ENCODE measurements at places on chromosomes 2 and 18.

- DNase-seq, result no peak
Observed at GRCh38 chr18:76445741-76446232, 49.3 kb downstream of the ZNF516 start.

- no peak for DNase-seq
Observed at GRCh38 chr2:8491296-8492027, 190.4 kb upstream of the ID2 start.

DNA sequence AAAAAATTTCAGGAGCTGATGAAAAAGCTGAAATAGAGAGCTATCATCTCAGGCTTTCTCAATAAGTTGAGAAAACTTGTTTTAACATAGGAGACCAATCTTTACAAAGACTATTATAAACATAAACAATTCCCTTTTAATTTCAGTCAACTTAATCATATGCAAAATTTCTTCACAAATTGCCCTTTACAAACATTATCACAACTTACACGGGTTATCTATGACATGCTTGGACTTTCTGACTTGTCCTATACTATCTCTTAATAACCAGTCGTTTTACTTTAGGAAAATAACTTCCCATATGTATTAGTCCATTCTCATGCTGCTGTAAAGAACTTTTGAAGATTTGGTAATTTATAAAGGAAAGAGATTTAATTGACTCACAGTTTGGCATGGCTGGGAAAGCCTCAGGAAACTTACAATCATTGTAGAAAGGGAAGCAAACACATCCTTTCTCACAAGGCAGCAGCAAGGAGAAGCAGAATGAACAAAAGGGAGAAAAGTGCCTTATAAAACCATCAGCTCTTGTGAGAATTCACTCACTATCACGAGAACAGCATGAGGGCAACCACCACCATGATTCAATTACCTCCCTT, 1583.7 kb upstream of the CELF4 start:
- DNase-seq, result no peak

DNA sequence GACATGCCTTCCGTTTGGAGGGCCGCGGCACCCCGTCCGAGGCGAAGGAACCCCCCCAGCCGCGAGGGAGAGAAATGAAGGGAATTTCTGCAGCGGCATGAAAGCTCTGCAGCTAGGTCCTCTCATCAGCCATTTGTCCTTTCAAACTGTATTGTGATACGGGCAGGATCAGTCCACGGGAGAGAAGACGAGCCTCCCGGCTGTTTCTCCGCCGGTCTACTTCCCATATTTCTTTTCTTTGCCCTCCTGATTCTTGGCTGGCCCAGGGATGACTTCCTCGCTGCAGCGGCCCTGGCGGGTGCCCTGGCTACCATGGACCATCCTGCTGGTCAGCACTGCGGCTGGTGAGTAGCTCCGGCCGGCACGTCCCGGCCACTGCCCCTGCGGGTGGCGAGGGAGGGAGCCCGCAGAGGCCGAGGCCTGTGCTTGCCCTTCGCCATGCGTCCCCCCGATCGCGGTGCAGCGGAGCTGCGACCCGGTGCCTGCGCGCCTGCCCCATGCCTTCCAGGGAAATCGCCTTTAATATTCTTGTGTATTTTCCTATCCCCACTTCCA, 1.2 kb downstream of the BMPR2 start:
- no peak for DNase-seq

DNA sequence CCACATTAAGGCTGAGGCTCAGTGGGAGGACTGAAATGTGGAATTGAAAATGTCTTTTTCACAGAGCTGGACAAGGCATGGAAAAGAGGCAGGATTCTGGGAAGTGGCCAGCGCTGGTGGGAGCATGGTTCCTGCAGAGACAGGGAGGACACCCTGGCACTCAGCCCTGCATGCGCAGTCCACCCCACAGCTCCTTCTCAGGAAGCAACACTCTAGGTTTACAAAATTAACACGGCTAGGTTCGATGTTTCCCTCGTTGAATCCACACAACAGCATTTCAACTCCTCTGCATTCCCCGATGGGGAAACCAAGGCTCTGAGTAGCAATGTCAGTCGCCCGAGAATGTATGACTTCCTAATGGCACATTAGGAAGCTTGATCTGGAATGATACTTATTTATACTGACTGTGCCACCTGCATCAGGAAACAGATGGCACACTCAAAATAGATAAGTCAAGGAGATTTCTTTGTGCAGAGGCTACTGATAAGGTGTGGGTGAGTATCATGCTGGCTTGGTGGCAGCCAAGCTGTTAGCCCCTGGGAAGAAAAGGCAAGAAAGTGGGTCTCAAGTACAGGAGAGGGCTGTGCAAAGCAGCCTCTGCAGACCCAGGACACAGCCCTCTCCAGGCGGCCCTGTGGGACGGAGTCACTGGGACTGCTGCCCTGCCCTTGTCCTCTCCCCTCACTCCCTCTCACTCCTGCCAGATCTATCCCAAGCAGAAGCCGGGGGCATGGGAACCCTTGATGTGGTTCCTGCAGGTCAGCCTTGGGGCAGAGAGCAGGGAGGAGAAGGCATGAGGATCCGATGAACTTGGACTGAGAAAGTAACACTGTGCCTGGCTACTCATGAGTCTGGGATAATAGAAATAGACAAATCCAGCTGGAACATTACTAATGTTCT, 158.4 kb upstream of the FHL2 start:
- no peak for DNase-seq

- no peak for DNase-seq
Observed at GRCh38 chr2:172415157-172415864, 12.1 kb upstream of the ITGA6 start.

GRCh38 chr18:24443870-24444269, 16.6 kb upstream of the HRH4 start:
- no peak for DNase-seq

DNA sequence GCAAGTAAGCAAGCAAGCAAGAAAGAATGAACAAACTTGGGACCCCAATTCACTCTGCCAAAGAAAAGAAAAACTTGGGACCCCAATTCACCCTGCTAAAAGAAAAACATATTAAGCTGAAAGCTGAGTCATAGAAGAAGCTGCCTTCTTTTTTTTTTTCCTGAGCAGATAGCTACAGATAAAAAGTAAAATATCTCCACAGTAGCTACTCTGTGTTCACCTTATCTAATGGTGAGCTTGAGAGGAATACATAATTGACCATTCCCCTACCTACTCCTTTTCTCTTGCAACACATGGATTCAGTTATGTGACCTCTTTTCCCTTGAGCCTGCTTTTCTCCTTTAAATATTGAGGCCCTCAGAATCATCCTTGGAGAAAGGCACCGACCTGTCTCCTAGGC, 63.0 kb downstream of the MCFD2 start:
- no peak for DNase-seq

DNA sequence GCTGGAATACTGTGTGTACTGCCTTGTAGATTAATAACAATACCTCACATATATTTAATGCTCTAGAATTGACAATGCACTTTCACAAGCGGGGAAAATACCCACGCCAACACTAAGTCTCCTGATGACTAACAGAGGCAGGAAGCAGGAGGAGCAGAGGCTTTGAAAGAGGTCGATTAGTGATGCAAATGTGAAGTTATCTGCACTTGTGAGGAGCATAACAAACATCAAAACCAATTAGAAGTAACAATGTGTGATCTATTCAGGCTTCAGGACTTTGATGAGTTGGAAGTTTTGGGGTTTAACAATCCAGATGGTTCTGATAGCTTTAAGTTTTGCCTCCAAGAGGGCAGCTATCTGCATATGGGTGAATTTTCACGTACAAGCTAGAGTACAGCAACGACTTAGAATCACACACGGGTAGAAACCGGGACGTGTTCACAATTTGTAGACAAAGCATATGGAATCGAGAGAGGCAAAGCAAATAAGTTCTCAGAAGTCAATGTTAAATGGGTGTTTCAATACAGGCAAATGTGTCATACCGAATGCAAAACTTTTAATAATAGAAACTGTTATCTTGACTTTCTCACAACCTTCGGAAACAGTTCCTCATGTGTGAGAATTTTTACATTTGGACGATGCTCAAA, 114.5 kb downstream of the METTL8 start:
- no peak for DNase-seq

GRCh38 chr2:14633461-14634181, 1.1 kb downstream of the LRATD1 start:
- no peak for DNase-seq

- DNase-seq, result no peak
Observed at GRCh38 chr2:102025016-102025501, 33.3 kb downstream of the IL1R2 start.

DNA sequence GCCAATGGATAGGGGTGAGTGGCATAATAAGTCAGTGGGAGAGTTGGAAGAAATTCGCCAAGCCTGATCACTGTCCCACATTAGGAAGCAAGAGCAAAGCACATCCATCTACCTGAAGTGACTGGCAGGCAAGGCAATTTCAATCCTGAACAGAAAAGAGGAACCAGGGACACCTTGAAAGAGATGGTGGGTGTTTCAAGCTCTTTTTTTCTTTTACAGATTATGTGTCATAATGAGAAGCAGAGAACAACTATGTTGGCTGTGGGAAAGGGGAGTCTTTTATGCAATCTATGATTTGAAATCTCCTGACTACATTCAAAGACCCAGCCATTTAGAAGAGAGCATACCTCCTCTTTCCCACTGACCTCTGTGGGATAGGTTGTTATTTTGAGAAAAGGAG, 63.5 kb downstream of the TGIF1 start:
- DNase-seq, result peak; percentile 8

Measured in AML-193 (cell line).